ENCODE measurements at places on chromosomes 16 and 17.

DNA sequence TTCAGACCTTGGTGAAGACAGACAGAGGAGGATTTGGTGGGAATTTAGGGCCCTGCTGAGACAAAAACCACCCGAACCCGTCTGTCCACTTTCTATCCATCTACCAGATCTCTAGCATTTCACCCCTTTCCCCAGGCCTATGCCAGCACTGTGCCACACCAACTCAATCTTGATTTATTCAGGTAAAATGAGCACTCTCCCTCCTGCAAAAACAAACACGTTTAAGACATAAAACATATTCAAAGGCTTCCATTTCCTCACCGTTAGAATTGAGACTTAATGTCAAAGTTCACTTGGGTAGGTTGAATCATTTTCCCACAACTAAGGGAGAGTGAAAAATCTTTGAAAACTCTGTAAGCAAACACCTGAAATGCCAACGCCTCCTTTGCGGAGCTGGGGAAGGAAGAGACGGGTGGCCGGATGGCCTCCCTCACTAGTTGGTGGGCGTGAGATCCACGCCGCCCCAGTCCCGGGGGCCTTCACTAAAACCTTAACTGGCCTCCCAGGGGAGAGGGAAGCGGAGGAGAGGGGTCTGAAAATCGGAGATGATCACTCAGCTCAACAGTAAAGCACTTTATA lies 862 bp downstream of the DCAKD start:
- peak; percentile 58 for DNase-seq

- no peak for DNase-seq
Measured at GRCh38 chr16:57113042-57113453, 20.7 kb downstream of the CPNE2 start.

DNA sequence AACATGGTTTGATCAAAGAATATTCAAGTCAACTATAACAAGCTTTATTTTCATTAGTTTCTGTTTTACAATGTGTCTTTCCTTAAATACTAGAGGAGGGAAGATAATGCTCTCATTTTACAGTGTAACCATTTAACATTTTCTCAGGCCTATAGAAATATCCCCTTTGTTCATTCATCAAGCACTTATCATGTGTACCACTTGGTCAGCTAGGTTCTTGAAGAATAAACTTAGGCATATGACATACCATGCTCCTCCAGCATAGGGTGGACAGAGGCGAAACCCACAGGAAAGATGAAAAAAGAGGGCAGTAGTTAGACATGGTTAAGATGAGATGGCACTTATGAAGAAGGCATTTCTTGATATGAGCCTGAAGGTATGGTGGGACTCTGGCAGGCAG lies 34.0 kb upstream of the HLF start:
- no peak for DNase-seq

DNA sequence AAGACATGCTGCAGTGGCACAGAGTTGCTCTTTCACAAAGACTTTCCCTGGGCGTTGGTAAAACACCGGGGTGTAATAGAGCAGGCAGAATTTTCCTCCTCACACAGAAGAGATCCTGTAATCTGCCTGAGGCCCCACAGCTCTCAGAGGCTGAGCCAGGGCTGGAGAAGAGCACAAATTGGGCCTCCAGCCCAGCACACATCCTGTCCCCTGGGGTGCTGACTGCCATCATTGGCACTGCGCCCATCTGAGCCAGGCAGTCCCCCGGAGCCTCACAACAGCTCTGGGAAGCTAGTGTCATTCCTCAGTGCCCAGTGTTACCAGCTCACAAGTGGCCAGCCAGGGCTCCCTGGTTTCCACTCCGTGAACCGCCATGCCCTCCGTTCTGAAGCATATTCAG lies 119.4 kb downstream of the SOCS1 start:
- peak; percentile 68 for DNase-seq

DNA sequence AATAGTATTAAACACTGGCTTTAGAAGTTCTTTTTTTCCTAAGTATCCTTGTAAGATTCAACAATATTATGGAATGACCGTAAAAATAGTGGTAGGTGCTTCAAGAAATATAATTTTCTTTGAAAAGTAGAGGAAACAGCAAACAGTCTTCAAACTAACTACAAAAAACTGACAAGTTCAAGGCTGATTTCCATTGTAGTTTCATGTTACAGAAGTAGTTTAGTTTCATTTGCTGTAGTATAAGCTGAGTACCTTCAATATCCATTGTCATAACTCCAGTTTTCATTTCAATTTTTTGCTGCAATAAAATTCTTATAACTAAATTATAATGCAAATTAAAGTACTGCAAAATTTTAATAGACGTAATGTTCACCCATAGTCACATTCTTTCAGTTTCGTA lies 19.3 kb downstream of the PHKB start:
- DNase-seq, result no peak

- DNase-seq, result no peak
Measured at GRCh38 chr16:53166099-53166498, 111.3 kb downstream of the CHD9 start.
